Stimulated activated CD4-positive, alpha-beta T cell treated with anti-CD3 and anti-CD28 coated beads, Interleukin-1b, Interleukin-23, amount 100 ng/mL, for 24 hours (primary cell): ENCODE measurements at places on chromosomes 16 and 17.

GRCh38 chr16:68973611-68974120 is 130.3 kb downstream of the TANGO6 start:
- DNase-seq: no peak

GRCh38 chr17:66432996-66433551 is 130.7 kb downstream of the PRKCA start:
- DNase-seq: no peak

DNA sequence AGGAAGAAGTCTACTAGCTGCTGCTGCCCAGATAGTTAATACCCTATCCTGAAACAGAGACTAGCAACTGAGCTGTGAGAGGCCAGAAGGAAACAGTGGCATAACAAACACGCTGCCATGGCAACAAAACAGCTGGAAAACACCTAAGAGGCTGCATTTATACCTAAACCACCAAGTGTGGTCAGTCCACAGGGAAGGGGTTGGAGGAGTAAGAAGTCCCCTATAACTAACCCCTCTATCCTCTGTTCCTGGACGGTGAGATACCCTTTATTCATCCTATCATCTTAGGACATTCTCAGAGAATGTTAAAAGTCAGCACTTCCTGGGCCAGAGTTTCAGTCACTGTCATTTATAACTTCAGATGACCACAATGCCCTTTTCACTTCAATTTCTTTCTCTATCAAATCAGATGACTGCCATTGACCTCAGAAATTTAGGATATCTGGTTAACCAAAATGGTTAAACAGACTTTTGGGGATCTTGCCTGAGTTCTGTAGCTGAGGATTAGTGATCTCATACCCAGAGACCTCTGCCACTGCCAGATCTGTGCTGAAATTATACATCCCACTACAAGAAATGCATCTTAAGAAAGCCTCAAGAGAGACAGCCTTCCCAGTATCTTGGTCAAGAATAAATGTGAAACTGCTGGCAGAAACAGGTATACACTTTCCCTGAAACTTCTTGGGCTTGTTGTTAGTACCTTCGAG is 36.2 kb downstream of the STH start:
- DNase-seq: no peak

GRCh38 chr17:17714261-17714866 is 33.1 kb downstream of the RAI1 start:
- DNase-seq: no peak
